ENCODE measurements at places on chromosomes 16 and 17.

DNA sequence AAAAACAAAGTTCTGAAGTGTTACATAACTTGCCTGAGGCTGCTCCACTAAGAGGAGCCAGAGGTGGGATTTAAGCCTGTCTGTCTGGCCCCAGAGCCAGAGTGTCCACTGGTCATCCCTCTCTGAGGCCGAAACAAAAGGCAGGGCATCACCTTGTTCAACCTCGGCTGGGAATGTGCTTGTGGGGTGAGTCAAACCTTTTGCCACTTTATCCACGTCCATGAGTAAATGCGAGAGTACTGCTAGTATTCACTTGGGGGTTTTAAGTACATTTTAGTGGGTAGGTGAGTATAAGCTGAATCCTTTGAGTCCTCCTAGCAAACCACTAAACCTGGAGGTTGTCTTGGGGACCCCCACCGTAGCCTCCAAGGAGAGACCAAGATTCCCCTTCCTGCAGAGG, 103.5 kb downstream of the STX8 start:
- DNase-seq = no peak

DNA sequence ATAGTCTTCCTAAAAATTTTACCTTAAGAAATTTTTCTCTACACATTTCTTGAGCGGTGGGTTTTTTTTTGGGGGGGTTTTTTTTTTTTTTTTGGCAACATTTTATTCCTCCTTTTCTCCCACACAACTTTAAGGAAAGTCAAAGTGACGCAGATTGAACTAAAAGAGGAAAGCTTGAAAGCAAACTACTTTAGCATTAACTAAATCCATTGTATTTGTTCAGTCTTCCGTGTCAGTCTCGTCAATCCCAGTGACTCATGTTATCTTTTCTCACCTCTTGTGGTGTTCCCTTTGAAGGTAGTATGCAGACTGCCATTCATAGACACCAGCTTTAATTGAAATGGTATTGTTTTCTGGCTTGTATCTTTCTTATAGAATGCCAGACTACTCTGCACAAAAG, 39.3 kb downstream of the TADA2A start:
- DNase-seq = no peak

- no peak for DNase-seq
Observed at GRCh38 chr16:85446951-85447692, 166.0 kb upstream of the GSE1 start.

- DNase-seq = no peak
Observed at GRCh38 chr16:68790944-68791343, 52.4 kb upstream of the TANGO6 start.

- DNase-seq = peak; percentile 37
Observed at GRCh38 chr17:9456330-9456729, 119.3 kb downstream of the STX8 start.

GRCh38 chr16:47938272-47938671, 217.5 kb downstream of the ABCC12 start:
- DNase-seq = no peak

- DNase-seq = no peak
Observed at GRCh38 chr16:18811925-18812324, 10.6 kb upstream of the ARL6IP1 start.

DNA sequence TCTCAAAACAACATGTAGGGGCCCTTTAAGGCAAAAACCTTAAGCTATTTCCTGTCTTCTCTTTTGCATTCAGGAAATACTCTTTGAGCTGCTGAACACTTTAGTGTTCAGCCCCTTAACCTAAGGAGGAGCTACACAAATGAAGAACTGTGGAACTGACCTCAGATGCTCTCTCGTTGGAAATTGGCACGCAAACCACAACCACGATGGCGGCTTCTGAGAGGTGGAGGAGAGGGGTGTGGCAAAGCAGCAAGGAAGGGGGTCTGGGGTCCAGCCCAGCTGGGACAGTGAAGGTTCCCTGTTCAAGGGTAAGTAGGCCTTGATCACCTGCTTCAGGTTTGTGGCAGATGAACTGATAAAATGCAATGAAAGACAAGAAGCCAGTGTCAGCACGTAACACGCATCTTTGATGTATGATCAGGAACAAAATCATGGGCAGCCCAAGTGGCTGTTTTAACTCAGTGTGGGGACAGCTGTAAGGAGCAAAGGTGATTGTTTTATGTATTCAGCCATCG, 291.6 kb upstream of the TNRC6C start:
- DNase-seq = no peak

GRCh38 chr16:85231959-85232358, 119.7 kb upstream of the CIBAR2 start:
- no peak for DNase-seq

GRCh38 chr17:72591289-72592241, 470.7 kb downstream of the SOX9 start:
- no peak for DNase-seq
